ENCODE measurements at places on chromosomes 2 and 18. TPM values are rescaled to one million over a fixed set of nuclear protein-coding genes. Genes with fewer than 3 reads are reported as not detected.

RAB11FIP5 gene
- 15.4 TPM for total RNA-seq

NRP2 gene
- total RNA-seq = 8.2 TPM

ABCB11 gene
- 0.12 TPM for total RNA-seq

LYPD6B gene
- 5.6 TPM for total RNA-seq

SERPINB13 gene
- not detected for total RNA-seq
